ENCODE measurements at places on chromosomes 13 and 19. TPM values are rescaled to one million over a fixed set of nuclear protein-coding genes. Genes with fewer than 3 reads are reported as not detected.

DNA sequence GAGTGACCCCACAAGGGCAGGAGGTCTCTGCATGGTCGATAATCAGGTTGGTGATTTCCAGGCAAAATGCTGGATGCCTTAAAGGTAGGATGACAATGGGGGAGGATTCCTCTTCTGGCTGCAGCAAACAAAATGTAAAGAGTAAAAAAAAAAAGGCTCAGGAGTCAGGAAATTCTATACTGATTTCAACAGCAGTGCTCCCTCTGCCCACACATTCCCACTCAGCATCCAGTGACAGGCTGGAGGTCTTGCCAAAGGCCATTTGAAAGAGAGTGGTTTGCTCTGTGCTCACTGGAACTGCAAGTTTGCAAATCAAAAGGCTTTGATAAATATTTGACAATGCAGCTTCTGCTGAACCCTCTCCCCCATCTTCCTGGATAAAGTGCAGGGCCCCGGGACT is 135.4 kb downstream of the TNFRSF19 start:
- no peaks in the 10 kb centered on the region for H3K27me3 ChIP-seq
- no peaks in the 10 kb centered on the region for H3K36me3 ChIP-seq
- DNase-seq, result no peak
- no peak overlapping the region for H3K27ac ChIP-seq
- no peak overlapping the region for H3K4me3 ChIP-seq

DNA sequence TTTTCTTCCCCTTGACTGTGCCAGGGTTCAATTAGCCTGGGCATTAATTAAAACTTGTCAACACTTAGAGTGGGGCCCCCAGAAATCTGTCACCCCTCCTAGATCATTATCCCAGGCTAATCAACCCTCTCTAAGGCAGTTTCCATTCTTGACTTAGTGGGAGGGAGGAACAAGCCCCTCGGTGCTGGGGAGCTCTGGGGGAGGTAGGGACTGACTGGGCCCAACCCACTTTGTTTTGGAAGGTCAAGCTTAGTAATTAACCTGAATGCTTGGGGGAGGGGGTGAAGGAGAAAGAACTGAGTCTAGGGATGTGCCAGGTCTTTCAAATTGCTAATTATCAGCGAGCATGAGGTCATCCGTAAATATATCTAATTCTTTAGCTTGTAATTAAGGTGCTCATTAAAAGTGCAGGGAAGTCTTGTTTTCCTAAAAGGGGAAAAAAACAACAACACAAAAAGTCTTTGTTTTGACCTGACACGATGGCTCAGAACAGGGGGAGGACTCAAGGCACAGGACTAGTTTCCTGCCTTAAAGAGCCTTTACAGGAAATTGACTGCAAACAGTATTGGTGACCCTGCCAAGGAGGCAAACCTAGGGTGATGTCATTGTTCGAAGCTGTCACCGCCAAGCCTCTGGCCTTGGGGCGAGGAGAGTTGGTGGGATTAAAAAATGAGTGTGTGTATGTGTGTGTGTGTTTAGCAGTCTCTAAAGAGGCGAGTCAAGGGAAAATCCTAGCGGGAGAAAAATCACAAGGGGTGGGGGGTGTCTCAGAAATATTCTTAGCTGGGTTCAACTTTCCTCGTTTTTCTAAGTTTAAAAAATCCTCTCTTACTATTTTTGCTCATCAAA is 19.4 kb downstream of the ACTN4 start:
- DNase-seq, result no peak
- H3K36me3 ChIP-seq, result no peaks in the 10 kb centered on the region
- no peak overlapping the region for H3K4me3 ChIP-seq

DNA sequence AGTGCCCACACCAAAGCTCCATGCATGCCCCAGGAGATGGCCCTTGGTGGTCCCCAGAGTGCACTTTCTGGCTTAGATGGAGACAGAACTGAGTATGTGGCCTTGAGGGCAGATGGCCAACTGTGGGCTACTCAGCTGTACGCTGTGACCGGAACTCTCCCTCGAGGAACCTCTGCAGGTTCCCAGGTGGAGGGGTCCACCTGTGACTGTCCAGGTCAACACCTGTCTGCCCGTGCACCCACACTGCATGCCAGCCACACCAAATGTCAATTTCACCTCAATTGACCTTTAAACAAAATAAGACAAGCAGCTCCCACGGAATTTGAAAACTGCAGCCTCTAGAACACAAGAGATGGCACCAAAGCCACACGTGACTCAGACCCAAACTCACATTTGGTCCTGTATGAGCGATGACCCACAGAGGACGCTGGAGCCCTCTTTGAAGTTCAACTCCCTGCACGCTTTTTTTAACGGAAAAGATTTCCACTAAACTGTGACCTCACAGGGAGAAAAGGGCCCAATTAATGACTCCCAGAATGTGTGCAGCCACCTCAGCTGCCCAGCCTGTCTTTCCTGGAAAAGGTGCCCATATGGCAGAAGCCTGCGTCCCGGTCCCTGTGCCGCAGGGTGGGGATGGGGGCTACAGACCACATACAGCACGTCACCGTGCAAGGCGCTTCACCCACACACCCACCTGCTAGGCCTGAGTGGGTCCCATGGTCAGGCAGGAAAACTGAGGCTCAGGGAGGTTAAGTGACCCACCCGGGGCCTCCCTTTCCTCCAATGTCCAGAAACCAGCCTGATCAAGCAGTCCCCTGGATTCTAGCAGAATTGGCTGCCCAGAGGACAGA is 47.7 kb downstream of the KLF2 start:
- H3K4me1 ChIP-seq, result peaks cover 47% of the 10 kb centered on the region
- no peak for DNase-seq
- H3K27ac ChIP-seq, result peak overlapping the region; percentile 61

DNA sequence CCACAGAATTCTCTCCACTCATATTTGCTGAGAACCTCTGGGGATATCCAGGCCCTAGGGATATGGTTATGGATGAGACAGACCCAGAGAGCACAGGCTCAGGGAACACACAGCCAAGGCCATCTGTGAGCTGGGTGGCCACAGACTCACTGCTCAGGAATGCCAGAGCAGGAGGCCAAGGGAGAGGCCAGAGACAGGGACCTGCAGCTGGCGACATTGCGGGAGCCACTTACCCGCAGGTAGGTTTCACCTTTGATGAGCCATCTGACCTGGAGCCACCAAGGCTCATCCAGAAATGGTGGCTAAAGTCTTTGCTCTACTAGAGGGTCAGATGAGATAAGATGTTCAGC is 29.4 kb downstream of the CCNE1 start:
- H3K27ac ChIP-seq, result no peak overlapping the region
- no peaks in the 10 kb centered on the region for H3K27me3 ChIP-seq
- H3K4me1 ChIP-seq, result peaks cover 27% of the 10 kb centered on the region
- peak; percentile 62 for DNase-seq
- H3K4me3 ChIP-seq, result no peak overlapping the region
- no peaks in the 10 kb centered on the region for H3K36me3 ChIP-seq

- H3K27me3 ChIP-seq, result no peaks in the 10 kb centered on the region
- H3K27ac ChIP-seq, result no peak overlapping the region
Measured at GRCh38 chr13:75879656-75880055, 243.5 kb downstream of the LMO7 start.

Gene THSD1
- total RNA-seq, result 5.4 TPM

Gene CAB39L
- 82.6 TPM for total RNA-seq

Gene ARMC6
- 19.7 TPM for total RNA-seq

Data from esophagus muscularis mucosa (tissue), 4 donors.